ENCODE measurements at places on chromosomes 13 and 19.

- DNase-seq: no peak
Observed at GRCh38 chr19:40704491-40705361, 12.0 kb downstream of the COQ8B start.

DNA sequence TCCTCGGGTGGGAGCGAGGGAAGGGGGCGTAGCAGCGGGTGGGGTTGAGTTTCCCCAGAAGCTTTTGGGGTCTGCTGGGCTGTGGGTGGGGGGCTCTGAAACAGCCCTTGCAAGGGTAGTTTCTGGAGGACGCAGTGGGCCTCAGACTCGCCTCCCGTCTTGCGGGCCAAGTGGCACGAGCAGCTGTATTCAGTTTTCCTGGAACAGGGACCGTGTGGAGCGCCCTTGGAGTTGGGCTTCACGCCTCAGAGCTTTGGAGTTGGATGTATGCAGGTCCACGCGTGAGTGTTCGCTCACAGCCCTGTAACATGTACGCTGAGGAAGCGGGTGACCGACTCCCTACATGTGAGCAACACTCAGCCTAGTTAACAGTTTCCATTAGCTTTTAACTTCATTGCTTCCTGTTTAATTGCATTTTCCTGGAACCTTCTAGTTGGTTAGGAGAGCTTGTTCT lies 603 bp downstream of the TM9SF2 start:
- DNase-seq: no peak

- DNase-seq: no peak
Observed at GRCh38 chr13:32314271-32315237, 609 bp downstream of the ZAR1L start.

DNA sequence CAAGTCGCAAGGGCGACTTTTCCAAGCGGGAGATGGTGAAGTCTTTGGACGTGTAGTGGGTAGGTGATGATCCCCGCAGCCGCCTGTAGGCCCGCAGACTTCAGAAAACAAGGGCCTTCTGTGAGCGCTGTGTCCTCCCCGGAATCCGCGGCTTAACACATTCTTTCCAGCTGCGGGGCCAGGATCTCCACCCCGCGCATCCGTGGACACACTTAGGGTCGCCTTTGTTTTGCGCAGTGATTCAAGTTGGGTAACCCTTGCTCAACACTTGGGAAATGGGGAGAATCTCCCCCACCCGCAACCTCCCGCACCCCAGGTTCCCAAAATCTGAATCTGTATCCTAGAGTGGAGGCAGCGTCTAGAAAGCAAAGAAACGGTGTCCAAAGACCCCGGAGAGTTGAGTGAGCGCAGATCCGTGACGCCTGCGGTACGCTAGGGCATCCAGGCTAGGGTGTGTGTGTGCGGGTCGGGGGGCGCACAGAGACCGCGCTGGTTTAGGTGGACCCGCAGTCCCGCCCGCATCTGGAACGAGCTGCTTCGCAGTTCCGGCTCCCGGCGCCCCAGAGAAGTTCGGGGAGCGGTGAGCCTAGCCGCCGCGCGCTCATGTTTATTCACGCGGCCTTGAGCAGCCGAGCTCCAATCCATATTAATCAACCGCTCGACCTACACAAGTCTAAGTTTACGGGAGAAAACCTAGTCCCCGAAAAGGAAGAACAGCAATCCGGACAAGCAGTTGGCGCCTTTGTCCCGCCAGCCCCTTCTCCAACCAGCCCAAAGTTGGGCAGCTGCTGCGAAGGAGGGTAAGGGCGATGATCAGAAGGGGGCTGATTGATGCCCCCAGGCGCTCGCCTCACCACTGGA lies 9.9 kb downstream of the SOX21 start:
- DNase-seq: no peak

GRCh38 chr19:49359851-49360820 lies 2.1 kb downstream of the TEAD2 start:
- no peak for DNase-seq

- no peak for DNase-seq
Observed at GRCh38 chr13:64007339-64007738, 2591.7 kb upstream of the PCDH20 start.

GRCh38 chr13:110262508-110263291 lies 44.3 kb downstream of the COL4A1 start:
- DNase-seq: no peak

DNA sequence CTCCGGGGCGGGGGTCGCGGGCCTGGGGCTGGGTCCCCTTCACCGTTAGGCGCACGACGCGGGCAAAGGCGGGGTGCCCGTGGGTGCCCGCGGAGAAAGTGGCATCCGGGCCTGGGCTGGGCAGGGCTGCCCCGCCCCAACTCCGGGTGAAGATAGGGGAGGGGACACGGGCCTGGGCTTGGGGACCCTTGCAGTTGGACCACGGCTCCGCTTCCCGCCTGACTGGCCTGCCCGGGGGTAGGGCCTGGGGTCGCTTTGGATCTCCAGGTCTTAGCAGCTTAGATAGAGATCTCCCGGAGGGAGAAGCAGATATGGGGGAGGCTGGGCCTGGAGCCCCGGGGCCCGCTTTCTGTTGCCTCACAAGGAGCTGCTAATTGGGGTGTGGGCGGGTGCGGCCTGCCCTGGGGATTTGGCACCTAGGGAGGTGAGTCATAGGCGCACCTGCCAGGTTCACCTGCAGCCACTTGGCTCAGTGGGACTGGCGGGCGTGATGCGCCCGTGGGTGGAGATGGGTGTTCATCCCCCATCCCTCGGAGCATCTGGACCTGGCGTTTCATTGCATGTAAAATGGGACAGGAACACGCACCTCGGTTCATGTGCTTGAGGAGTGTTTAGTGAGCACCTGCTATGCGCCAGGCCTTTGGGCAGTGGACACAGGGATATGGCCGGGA lies 585 bp downstream of the MAP1S start:
- DNase-seq: peak; percentile 6

- DNase-seq: no peak
Observed at GRCh38 chr19:34471906-34472700, 9.5 kb upstream of the WTIP start.

DNA sequence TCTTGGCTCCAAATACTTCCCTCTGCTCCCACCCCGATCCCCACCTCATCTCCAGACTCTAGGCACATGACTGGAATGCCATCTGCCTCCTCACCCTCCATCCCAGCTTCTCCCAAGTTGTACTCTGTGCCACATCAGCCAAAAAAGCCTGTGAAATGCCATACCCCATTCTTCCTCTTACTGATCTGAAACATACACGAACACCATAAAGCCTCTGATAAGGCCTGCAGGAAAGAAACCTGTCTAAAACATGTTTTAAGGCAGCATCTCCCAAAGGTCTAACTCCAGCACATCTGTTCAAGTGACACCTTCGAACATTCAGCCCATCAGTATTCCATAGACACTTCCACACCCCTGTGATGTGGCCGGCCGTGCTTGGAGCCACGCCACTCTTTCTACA lies 5.6 kb downstream of the GRIK5 start:
- no peak for DNase-seq

- DNase-seq: no peak
Observed at GRCh38 chr19:18345296-18345695, 4.9 kb downstream of the PGPEP1 start.

- no peak for DNase-seq
Observed at GRCh38 chr19:8893419-8893818, 61.2 kb downstream of the MBD3L1 start.

DNA sequence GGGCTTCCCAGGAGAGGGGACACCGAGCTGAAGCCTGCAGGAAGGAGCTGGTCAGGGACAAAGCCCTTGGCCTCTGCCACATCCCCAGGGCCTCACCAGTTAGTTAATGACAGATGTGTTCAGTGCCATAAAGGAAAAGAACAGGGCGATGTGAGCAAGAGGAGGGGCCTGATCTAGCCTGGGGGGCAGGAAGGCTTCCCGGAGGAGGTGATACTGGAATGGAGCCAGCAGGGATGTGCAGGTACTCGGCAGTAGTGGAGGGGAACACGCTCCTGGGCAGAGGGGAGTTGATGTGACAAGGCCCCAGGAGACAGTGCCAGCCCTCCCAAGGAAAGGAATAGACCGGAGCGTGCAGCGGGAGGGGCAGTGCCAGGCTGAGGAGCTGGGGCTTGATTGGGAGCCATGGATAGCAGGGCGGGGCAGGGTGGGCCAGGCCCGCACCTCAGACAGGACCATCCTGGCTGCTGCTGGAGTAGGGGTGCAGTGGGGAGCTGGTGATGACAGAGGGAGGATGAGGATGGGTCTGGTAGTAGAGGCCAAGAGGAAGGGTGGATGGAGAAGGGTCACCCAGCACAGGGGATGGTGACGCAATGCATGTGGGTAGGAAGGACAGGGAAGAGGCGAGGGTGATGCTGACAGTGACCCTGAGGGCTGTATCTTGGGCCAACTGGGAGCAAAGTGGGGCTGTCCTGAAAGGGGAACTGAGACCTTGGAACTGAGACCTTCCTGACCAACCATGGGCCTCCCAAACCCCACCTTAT lies 4.1 kb downstream of the C19orf33 start:
- no peak for DNase-seq

GRCh38 chr19:12202250-12202649 lies 39.4 kb downstream of the ZNF136 start:
- no peak for DNase-seq

DNA sequence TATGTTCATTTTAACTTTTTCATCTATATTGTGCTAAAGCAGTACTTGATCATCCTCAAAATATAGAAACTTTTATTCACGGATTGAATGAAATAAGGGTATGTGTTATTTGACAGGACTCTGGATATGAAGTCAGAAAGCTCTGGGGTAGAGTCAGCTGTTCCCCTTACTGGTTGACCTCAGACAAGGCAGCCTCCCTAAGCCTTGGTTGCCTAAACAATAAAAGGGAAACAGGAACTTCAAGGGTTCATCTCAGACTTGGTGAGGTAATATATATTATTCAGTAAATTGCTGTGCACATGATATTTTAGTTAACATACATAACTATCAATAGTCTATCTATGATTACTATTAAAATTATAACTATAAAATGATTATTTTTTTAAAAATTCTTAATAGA lies 13.6 kb downstream of the POLR1D start:
- no peak for DNase-seq

DNA sequence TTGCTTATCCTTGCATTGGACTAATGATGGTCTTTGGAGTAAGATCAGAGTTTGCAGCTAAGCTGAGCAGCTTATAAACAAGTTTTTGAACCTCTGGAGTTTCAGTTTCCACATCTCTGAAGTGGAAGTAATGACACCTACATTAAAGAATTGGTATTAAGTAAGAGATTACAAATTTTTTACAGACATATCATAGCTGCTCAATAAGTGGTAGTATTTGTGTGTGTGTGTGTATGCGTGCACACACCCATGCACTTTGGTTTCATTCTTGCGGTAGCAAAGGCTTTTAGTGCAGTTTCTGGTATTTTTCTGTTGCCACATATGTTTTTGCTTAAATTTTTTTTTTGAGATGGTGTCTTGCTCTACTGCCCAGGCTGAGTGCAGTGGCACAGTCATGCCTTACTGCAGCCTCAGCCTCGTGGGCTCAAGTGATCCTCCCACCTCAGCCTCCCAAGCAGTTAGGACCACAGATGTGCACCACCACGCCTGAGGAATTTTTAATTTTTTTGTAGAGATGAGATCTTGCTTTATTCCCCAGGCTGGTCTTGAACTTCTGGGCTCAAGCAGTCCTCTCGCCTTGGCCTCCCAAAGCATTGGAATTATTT lies 4.5 kb downstream of the NAA16 start:
- DNase-seq: no peak

All from nucleus accumbens (tissue), 56 donors.